ENCODE measurements at places on chromosomes 4 and X.

GRCh38 chr4:84258905-84259830 lies 239.9 kb downstream of the NKX6-1 start:
- no peak for DNase-seq

GRCh38 chr4:40978548-40978947 lies 228.8 kb downstream of the NSUN7 start:
- DNase-seq = no peak

GRCh38 chrX:130788786-130789581 lies 114.0 kb downstream of the ENOX2 start:
- no peak for DNase-seq

GRCh38 chr4:30653291-30653690 lies 66.9 kb upstream of the PCDH7 start:
- DNase-seq = no peak

Data from common myeloid progenitor, CD34-positive (primary cell).